Cardiac septum (tissue), 1 donor: ENCODE measurements at places on chromosomes 2 and 18. TPM values are rescaled to one million over a fixed set of nuclear protein-coding genes. Genes with fewer than 3 reads are reported as not detected.

DNA sequence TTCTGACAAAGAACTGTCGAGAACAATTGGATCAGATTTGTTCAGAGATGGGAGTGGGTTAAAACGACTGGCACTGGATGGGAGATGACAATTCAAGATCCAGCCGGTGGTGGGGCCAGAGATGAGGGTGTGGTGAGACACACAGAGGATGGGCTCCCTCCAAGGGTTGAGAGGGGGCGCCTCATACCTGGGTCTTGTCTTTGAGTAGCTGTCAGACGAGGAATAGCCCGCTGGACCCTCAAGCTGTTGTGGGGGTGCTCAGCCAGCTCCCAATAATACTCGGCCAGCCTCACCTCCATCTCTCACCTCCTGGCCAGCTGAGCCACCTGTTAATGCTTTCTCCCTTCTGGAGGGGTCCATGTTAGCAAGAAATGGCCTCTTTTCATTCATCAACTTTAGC, 14.0 kb downstream of the INPP5D start:
- no peak for DNase-seq

The RESP18 gene
- total RNA-seq, result not detected

GRCh38 chr2:9153643-9153980, 53.0 kb upstream of the ASAP2 start:
- DNase-seq, result no peak

- no peak for DNase-seq
Measured at GRCh38 chr2:186516396-186516795, 30.3 kb downstream of the ZC3H15 start.

DNA sequence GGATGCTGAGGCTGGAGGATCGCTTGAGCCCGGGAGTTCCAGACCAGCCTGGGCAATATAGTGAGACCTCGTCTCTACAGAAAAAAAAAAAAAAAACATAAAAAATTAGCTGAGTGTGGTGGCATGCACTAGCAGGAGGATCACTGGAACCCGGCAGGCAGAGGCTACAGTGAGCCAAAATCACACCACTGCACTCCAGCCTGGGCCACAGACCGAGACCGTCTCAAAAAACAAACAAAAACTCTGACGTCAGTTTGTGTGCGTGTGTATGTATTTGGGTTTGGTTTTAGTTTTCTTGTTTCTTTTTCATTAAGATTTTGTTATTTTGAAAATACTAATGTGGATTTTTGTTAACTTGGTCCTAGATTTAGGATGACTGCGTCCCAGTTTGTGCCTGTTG, 19.0 kb downstream of the CEP68 start:
- no peak for DNase-seq

DNA sequence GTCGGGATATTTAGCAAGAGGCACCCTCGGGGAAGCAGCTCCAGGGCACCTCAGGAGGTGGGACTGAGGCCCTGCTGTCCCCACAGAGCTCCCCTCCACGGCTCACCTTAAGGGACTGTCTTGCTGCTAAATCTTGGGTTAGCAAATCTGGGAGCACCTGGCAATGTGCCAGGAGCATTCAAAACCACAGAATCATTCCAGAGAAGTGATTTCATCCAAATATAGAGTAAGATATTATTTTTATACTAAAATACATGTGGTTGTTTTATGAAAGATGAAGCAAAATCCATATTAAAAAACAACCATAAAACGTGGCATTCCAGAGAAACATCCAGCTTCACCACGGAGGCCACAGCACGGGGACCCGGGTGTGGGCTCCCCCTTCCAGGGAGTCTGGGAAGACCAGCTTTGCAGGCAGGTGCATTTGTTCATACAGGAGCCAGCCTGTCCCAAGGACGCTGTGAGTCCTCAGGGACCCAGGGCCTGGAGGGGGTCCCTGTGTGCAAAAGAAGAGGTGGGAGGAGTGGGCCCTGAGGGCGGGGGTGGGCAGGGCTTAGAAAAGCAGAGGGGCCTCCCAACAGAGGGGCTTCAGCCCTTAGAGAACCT, 16.3 kb downstream of the HS1BP3 start:
- DNase-seq, result no peak

The MATN3 gene
- 0.11 TPM for total RNA-seq

The EN1 gene
- 0.13 TPM for total RNA-seq

DNA sequence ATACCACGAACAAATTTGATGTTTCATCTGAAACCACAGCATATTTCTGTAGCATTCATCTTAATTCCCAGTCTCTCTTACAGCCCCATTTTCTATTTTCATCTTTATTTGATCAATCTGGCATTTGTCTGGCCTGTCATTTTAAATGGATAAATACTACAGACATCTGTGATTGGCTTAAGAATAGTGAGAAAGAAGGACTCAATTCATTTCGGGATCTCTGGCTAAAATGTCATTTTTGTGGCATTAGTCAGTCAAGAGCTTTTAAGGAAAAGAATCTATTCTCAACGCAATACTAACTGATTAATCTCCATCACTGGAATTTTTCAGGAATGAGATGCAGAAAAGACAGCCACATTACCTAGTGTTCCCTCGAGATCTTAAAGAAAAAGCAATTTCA, 585.9 kb downstream of the IRS1 start:
- no peak for DNase-seq

The ZEB2 gene
- 122 TPM for total RNA-seq

DNA sequence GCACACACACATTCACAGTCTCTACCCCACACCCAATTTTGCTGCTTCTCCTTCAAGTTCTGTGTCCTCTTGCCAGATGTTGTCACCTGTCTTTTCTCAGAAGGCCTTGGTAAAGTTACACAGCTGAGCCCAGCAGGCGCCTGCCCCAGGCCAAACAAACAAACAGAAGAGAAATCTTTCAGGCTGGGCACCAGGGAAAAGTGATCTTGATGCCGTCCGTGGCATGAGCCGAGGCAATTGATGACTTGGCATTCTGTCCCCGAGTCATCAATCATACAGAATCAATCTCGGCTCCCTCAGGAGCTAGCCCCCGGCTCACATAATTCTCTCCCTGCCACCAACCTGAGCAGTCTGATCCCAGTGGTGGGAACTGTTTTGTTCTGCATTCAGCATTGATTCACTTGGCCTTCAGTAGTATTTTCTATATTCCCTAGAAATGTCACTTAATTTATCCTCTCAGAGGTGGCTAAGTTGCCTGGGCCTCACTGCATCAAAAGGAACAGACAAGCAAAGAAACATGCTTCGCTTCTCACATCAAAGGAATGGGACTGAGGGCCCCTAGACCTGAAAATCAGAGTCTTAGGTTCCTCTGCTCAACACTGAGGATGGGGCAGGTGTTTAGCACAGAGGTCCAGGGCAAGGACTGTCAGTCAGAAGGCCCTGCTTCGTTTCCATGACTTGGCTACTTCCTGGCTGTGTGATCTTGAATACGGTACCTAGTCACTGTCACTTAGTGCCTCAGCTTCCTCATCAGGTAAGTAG, 278.8 kb upstream of the CELF4 start:
- no peak for DNase-seq

The PROKR1 gene
- 0.08 TPM for total RNA-seq

- no peak for DNase-seq
Measured at GRCh38 chr18:31487246-31488015, 10.5 kb upstream of the DSG2 start.

The PSMG2 gene
- total RNA-seq, result 43.8 TPM

The TUBA3E gene
- 1.2 TPM for total RNA-seq

- no peak for DNase-seq
Measured at GRCh38 chr2:148565272-148565894, 79.2 kb upstream of the EPC2 start.

GRCh38 chr2:16368328-16368727, 297.3 kb downstream of the CYRIA start:
- no peak for DNase-seq

The DAW1 gene
- not detected for total RNA-seq

DNA sequence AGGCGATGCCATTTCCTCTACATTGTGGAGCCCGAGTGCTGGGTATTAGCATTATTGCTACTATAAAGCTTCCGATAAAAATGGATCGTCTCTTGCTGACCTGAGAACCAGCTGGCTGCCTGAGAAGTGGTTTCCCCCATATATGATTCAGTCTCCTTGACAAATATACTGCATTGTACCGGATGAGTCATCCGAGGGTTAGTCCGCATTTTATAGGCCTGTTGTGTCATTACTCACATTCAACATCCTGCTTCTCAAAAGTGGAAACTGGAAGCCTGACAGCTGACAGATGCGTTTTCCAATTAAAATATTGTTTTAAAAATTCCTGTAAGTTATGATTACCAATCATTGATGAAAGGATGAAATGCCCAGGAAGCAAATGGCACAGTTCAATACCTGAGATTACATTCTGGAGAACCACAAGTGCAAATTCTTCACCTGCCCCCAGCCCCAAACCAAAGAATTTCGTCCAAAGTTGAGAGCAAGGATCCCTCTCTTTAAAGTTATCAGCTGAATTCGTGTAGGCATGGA, 65.7 kb downstream of the SPRED2 start:
- no peak for DNase-seq

GRCh38 chr18:78857314-78858150, 122.1 kb upstream of the SALL3 start:
- no peak for DNase-seq

DNA sequence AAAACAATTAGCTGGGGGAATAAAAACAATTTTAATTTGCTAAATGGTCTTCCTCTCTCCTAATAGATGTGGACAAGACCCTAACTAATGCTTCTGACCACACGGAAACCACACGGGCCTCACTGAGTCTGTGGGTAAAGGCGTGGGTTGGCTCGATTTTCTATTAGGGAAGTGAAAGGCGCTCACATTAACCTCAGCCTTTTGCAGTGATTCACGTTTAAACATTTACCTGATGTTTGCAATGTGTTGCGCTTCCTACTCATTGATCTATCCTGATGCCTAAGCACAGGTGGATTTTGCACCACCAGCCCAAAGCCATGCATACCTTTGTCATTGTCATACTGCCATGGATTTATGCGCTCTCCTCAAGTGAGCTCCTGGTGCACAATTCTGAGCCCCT, 35.6 kb upstream of the NRP2 start:
- no peak for DNase-seq

The TMEM178A gene
- total RNA-seq, result 2.6 TPM

DNA sequence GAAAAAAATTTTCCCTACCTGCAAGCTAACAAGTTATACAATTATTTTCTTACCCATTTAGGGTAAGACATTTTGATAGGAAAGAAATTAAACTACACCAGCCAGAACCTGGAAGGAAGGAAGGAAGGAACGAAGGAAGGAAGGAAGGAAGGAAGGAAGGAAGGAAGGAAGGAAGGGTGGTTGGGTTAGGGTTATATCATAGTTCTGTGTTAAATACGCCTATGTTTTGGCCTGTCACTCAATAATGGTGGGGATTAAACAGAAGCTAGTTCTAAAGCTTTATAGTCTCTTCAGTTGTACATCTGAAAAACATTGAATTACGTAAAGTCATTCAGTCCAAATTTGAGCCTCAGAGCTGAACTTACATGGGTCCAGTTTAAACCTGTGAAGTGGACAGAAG, 74.9 kb upstream of the DNMT3A start:
- no peak for DNase-seq

DNA sequence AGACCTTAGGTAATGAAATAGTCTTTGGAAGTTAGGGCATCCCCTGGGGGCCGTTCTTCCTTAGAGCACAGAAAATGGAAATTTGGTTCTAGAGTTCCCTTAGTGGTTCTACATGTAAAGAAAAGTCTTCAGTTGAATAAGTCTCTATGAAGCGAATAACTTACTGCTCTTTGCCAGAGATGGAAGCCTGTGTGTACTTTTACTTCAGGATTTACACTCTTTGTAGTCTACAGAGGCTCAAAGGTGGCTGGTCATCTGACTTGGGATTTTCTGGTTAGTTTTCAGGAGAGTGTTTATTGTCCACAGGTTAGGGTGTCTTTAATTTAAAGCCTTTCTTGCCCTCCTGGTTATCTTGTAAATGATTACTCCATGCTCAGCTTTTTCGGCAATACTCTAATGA, 210.6 kb downstream of the ZNF521 start:
- no peak for DNase-seq

GRCh38 chr2:101823859-101824258, 126.4 kb downstream of the MAP4K4 start:
- no peak for DNase-seq

DNA sequence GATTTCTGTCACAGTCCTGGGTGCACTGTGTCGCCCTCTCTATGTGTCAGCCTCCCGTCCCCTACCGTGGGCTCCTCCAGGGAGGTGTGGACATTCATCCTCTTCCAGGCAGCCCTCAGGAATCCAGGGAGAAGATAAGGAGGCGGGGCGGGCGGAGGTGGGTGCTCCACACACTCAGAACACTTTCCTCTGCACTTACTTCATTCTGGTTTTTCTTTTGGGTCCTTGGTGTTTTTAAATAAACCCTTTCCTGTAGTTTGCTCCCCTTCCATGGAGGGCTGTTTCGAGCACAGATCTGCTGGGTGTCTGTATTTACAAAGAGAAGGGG, 183.9 kb downstream of the FAM210A start:
- DNase-seq, result no peak

- no peak for DNase-seq
Measured at GRCh38 chr2:70226781-70227180, 21.6 kb downstream of the TIA1 start.

The CIB4 gene
- total RNA-seq, result not detected

- DNase-seq, result no peak
Measured at GRCh38 chr2:164818149-164819136, 23.2 kb downstream of the COBLL1 start.
